ENCODE measurements at places on chromosomes 11 and 22.

- DNase-seq, result peak; percentile 58
Observed at GRCh38 chr11:72471005-72471898, 36.9 kb upstream of the CLPB start.

- DNase-seq, result peak; percentile 1
Observed at GRCh38 chr11:69227271-69227670, 66.7 kb upstream of the MYEOV start.

DNA sequence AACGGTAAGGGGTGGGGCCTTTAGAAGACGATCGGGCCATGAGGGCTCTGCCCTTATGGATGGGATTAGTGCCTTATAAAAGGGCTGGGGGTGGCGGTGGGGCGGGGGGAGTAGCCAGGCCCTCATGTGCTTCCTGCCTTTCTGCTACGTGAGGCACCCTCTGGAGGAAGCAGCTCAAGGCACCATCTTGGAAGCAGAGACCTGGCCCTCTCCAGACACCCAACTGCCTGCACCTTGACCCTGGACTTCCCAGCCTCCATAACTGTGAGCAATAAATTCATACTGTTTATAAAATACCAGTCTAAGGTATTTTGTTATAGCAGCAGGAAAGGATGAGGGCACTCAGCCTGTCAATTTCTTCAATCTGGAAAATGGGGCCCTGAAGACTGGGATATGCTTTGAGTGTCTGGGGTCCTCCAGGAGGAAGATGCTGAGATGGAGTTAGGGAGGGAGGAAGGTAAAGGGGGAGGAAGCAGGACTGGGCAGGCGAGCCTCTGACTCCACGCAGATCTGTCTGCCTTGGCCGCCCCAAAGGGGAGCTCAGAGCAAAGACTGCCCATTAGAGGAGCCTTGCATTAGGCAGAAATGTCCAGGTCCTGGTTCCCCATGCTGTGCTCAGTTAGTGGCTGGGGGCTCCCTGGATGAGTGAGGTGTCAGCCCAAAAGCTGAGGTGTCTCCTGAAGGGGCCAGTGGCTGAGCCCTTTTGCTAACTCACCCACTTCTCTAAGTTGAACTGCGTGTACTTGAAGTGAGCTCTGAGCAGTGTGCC is 5.3 kb downstream of the CABP2 start:
- no peak for DNase-seq

- peak; percentile 81 for DNase-seq
Observed at GRCh38 chr11:62394825-62395538, 23.9 kb upstream of the SCGB1A1 start.

- no peak for DNase-seq
Observed at GRCh38 chr11:64711138-64711955, 11.7 kb downstream of the NRXN2 start.

DNA sequence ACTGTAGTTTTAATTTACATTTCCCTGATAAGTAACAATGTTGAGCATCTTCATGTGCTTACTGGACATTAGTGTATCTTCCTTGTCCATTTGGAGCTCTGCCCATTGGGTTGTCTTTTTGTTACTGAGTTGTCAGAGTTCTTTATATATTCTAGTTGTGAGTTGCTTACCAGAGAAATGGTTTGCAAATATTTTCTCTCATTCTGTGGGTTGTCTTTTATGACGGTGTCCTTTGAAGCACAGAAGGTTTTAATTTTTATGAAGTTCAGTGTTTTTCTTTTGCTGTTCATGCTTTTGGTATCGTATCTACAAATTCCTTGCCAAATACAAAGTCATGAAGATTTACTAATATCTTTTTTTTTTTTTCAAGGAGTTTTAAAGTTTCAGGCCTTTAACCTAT is 42.4 kb downstream of the ZBTB44 start:
- no peak for DNase-seq

GRCh38 chr11:116145187-116145865 is 627.5 kb downstream of the BUD13 start:
- DNase-seq, result no peak

DNA sequence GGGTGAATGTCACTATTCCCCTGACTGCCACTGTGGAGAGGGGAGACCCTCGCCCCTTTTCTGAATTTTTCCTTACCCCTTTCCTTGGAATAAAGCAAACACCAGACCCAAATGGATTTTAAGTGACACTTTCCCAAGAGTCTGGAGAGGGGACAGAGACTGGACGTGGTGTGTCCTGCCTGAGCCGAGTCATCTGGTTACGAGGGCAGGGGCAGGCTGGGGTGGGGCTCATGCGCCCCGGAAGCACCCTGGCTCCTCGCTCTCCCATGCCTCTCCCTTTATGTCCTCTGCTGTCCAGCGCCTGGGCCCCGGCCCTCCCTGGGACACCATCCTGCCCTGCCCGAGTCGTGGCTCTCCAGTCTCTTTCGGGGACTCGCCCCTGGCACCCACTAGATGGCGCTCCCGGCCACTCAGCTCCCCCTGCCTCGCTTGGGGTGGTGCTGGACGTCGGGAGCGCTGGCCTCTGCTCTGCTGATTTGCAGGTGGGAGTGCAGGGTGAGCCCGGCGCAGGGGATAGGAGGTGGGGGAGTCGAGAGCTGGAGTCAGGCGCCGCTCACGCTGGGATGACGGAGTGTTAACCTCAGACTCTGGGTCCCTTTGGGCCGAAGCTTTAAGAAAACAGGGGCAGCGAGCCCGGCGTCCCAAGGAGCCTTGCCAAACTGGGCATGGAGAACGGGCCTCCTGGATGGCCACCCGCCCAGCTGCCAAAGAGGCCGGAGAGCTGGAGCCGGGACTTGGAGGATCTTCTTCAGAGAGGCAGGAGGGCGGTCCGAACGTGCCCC is 89.8 kb downstream of the RPS6KA4 start:
- peak; percentile 83 for DNase-seq

GRCh38 chr11:129795089-129795488 is 20.6 kb upstream of the TMEM45B start:
- DNase-seq, result no peak

DNA sequence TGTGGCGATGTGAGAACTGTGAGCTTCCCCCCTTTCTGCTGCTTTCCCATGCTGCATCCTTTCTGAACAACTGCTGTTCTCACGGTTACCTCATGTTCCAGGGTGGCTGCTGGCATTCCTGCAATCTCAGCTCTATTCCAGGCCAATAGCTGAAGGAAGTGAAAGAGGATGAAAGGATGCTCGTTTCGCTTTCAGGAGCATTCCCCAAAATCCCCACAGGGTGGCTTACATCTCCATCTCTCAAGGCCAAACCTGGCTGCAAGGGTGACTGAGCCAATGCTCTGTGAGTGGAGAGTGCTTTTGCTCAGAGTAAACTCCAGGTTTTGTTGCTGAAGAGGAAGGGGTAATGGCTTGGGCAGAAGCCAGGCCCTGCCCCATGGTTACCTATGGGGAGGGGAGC is 848.2 kb downstream of the BRD1 start:
- DNase-seq, result no peak

GRCh38 chr11:119722281-119722794 is 6.7 kb downstream of the NECTIN1 start:
- no peak for DNase-seq

- DNase-seq, result no peak
Observed at GRCh38 chr11:44566952-44567875, 1.8 kb downstream of the CD82 start.

DNA sequence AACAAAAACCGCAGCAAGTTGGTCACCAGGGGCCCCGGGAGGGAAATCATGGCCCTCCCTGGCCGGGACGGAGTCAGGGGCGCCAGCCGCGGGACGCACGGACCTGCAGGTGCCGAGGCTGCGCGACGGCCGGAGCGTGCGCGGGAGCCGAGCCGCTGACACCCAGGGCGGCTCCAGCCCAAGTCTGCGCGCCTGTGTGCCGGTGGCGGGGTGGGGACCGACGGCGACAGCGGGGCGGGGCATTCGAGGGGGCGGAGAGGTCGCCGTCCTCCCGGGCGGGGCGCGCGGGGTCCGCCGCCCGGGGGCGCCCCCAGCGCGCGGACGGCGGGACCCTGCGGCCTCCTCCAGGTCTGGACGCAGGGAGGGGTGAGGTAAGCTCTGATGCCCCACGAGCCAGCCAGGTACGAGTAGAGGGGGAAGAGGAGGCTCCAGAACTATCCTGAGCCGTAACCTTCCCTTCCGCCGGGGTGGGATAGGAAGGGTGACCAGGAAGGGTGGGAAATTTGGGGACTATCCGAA is at the start of gene ESAM:
Gene ESAM, minus strand, starts transcription at position 186 of the 519 bp plus-strand sequence. Its CDS starts 136 bp downstream, at position 50.
- DNase-seq, result peak; percentile 82

DNA sequence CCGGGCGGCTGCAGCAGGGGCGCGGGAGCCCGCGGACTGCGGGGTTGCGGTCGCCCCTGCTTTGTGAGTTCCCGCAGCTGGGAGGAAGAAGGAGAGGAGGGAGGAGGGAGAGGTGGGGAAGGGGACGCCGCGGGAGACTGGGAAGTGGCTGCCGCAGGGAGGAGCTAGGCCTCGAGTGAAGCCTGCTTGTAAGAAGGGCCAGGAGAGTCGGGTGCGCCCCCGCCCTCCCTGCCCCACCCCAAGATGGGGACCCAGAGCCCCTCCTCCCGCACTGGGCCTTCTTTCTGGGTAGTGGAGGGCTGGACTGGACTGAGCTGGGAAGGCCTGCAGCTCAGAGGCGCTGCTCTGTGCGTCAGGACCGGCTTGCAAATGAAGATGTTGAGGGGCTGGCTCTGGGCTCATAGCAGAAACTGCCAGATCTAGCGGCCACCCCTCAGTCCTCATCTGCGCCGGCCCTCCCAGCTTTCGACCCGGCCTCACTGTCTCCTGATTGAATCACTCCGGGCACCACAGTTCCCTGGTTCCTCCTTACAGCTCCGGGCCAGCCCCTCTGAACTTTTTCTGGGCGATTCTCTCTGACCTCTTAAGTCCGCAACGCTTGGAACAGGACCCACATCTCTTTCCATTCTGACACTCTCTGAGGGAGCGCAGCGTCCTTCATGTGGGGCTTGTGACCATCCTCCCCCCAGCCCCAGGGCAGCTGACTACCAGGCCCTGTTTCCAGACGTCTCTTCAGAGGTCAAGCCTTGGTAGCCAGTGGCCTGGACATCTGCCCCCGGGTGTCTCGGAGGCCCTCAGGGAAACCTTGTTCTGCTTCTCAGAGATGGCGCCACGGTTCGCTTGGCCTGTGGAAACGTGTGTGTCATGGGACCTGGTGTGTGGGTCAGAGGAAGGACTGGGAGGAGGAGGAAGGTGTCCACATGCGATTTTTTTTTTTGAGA is 21.9 kb downstream of the SERPINH1 start:
- peak; percentile 71 for DNase-seq

DNA sequence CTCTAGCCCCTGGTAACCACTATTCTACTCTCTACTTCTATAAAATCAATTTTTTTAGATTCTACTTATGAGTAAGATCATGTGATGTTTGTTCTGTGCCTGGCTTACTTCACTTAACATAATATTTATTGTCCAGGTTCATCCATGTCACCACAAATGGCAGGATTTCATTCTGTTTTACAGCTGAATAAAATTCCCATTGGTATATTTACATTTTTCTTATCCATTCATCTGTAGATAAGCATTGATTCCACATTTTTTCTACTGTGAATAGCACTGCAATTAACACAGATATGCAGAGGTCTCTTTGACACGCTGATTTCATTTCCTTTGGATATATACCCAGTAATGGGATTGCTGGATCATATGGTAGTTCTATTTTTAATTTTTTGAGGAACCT is 15.8 kb downstream of the SLC25A17 start:
- no peak for DNase-seq

DNA sequence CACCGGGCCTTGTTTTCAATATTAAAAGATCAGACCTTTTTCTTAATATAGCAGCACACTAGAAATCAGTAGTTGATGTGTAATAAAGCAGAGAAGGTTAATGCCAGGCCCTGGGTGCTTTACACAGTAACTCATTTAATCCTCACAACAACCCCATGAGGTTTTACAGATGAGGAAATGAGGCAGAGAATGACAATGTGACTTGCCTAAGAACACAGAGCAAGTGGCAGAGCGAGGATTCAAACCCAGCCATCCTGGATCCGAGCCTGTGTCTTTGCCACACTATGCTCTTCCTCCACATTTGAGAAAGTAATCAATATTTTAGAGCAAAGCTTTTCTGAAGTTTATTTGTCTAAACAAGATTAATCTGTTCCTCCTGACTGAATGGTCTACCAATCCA is 7.2 kb downstream of the JAML start:
- no peak for DNase-seq

- DNase-seq, result no peak
Observed at GRCh38 chr22:20968281-20968977, 1.4 kb downstream of the AIFM3 start.

DNA sequence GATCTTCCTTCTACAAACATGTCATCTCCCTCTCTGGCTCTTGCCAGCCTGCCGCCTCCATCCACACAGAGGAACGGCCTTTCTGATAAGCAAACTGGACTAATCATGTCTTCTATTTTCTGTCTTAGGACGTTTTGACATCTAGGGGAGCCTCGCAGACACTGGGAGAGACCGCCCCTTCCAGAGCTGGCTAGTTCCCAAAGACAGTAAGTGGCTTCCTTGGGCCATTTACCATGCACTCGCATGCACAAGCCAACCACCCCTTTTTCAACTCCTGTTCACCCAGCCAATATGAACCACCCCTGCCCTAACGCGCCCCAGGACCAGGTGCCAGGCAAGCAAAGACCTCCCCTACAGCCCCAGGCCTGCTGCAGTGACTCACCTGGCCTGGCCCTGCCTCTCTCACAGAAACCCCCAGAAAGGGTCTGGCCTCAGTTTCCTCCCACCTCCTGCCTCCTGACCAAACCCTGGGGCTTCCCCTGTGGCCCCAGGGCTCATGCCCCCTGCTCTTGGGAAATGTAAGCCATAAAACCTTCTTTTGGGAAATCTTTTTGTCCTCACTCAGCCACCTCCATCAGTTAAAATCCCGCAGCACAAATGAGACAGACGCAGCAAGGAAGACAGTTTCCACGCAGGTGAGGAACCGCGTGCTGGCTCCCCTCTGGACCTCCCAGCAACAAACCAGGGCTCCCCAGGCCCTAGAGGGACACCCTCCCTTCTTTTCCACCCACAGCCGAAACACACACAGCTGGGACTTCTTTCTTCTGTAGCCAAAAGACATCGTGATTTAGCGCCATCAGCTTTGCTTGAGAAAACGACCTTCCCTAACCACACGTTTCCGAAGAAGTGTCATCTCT is 38.5 kb downstream of the SHANK2 start:
- DNase-seq, result no peak

DNA sequence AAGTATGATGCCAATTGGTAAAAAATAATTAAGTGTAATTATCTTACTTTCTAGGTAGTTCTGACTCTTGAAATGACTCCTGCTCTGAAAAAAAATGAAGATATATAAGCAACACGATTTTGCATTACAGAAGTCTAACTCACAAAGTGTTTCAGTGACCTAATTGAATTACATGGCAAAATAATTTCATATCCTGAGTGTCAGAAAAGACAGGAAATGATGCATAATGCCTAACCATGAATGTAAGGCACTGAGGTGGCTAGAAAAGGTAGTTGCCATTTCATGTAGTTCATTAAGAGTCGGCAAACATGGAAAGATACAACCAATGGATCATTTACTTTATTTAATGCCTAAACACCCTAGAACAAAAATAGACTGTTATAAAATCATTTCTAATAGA is 113.5 kb downstream of the GUCY1A2 start:
- DNase-seq, result no peak

GRCh38 chr11:32456864-32457263 is 21.5 kb upstream of the WT1 start:
- DNase-seq, result no peak

DNA sequence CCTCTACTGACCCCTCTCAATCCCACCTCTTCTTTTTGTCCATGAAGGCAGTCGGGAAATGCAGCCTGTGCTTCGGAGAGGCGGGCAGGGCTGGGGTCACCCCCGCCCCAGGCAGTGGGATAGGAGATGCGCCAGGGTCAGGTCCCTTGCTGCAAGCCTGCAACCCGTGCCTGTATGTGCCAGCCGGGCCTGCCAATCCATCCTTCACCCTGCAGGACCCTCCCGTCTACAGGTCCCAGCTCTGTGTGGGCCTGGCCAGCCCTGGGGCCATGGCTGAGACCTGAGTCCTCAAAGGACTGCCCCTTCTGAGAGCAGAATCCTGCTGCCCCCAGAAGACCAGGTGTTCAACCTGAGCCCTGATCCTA is 10.9 kb downstream of the ASCL2 start:
- DNase-seq, result no peak
